ENCODE measurements at places on chromosomes 12 and 14.

DNA sequence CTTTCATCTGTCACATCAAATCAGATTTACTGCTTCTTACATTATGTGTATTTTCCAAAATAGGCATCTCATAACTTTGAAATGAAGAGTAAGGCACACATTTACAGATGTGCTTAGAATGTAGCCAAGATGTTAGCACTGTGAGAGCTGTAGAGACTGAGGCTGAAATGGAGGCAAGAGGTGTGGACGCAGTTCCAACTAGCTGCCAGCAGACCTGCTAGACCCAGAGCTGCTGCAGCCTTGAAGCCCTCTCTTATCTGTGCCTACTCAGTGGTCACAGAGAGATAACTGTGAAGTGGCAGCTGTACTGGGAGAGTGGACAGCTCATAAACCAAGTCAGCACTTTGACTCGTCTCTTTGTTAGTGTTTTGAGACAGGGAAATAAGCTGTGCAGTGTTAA lies 470.9 kb downstream of the CCER1 start:
- no peak for DNase-seq

DNA sequence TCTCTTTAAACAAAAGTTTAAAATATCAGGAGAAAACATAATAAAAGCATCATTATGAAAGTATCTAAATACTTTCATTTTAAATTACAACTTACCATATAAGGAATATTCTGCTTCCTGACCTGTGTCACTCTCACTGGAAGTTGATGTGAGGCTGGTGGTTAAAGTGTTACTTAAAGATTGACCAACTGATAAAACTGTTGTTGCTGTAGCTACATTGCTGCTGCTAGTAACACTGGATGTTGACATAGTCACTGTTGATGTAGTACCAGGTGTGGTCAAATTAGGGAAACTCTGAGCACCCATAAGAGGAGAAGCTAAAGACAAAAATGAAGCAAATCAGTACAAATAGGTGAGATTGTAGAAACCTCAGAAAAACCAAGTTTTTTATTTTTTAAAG lies 79.9 kb downstream of the HECTD1 start:
- DNase-seq = peak; percentile 87

- DNase-seq = no peak
These were observed 14.2 kb upstream of the PPP1R12A start for GRCh38 chr12:79949098-79949497.

DNA sequence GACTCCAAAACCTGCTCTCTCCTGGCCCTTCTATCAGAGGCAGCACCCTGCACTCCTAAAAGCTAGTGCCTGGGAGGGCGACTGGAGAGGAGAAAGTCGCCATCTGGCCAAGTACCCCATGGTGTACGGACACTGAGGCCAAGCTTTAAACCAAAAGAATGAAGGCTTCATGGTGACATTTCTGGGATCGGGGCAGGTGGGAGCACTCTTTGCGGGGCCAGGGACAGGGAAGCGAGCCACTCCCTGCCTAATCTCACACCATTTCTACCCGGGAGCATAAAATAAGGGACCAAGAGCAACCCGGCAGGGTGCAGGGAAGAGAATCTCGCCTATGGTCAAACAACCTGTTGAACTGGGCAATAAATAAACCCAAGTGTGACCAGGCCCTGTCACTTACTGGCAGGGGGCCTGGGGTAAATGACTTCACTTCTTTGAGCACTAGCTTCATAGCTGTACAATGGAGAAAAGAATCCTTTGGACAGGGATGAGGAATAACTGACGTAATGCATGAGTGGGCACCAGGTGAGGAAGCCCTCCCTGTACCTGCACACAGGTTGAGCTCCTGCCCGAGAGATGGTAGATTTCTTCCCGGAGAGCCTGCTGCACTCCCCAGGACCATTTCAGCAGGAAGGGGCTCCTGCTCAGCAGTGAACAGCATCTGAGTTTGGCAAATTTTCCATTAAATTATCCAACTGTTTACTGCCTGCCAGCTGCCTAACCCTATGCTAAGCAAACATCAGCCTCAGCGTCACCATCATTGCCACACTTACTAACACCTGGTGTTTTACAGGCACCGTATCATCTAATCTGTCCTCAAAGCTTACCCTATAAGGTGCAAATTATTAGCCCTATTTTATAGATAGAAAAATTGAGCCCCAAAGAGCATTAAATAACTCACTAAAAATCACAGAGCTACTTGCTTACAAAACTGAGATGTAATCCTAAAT lies 2.0 kb downstream of the SERPINA1 start:
- no peak for DNase-seq

- no peak for DNase-seq
These were observed 132.6 kb downstream of the BMP4 start for GRCh38 chr14:53824061-53824460.

- DNase-seq = peak; percentile 94
These were observed 137.5 kb upstream of the KRAS start for GRCh38 chr12:25388183-25388582.

DNA sequence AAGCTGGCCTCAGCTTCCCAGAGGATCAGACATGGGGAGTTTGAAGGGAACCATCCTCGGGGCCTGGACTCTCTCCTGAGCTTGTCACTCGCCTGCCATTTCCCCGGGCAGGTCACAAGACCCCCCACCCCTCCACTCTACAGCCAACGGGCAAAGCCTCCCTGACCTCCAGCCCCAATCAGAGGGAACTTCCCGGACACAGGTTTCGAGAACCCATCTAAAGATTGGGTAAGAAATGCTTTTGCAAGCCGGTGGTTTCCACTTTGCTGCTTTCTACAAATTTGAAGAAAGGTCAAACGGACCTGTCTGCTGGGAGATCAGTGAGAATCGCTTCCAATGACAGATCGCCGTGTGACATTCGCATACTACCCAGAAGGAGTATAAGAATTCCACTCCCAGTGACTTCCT lies 89.6 kb downstream of the SCARB1 start:
- DNase-seq = peak; percentile 80

DNA sequence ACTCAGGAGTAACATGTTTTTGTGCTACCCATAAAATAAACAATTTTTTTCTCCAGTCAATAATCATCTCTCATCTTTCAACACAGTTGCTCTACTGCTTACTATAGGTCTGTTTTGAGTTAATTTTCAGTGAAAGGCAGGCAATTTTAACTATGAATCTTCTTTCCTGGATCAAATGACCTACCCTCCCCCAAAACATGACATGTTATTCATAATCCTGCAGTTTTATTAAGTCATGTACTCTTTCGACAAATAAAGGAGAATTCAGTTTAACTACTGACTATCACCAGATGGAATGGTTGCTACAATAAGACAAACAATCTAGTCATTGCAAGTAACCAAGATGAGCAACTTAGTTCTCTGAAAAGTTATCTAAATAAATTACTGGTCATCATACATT lies 106.0 kb upstream of the FAR2 start:
- no peak for DNase-seq

GRCh38 chr12:10936506-10936905 lies 2.6 kb downstream of the TAS2R14 start:
- DNase-seq = no peak

DNA sequence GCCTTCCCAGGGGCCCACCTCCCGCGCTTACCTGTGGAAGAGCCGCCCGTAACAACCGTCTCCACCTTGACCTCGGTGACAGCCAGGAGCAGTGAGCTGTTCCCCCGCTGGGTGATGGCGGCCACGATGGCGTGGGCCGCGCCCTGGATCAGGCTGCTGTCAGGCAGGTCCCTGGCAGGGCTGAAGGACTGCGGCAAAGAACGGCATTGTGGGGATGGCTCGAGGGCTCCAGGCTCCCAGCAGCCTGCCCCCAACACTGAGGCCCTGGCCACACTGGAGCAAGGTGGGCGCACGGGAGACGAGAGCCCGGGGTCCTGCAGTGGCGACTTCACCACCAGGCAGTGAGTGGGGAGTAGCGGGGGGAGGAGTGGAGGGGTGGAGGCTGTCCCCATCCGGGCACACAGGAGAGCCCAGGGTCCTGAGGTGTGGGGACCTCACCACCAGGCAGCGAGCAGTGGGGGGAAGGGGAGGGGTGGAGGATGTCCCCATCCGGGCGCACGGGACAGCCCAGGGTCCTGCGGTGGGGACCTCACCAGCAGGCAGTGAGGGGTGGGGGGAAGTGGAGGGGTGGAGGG lies 25.0 kb downstream of the JAG2 start:
- no peak for DNase-seq

DNA sequence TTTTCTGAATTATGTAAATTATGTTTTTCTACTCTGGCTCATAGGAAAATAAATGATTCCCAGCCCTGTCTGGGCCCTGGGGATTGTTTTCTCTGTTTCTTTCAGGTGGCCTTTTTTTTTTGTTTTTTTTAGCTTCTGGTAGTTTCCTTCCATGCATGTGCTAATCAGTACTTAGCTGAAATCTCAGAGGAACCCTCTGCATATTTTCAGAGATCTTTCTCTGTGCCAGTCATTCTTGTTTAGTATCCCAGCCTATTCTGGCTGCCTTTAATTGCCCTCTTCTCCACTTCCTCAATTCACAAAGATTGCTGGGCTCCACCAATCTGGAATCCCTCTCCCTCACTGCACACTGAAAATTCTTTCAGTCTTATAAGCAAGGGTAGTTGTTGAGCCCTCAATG lies 46.9 kb downstream of the CNOT2 start:
- DNase-seq = no peak

DNA sequence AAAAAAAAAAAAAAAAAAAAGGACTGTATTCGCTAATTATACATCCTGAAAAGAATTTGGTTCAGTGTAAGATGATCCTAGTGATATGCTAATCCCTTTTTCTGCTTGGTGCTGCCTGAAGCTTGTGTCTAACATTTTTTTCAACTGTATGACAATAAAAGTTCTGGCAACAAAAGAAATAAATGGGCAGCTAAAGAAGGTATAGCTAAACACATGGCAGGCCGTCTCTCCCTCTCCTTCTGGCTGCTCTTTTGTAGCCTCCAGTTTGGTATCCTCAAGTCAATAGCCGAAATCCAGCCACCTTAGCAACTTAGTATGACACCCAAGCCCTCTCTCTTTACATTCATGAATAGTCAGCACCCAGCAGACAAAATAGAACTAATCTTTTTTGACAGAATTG lies 198.3 kb upstream of the OTX2 start:
- DNase-seq = no peak

GRCh38 chr14:70683983-70684382 lies 42.3 kb downstream of the TTC9 start:
- DNase-seq = no peak

GRCh38 chr14:91891721-91892220 lies 24.4 kb upstream of the TC2N start:
- DNase-seq = no peak

GRCh38 chr12:77609016-77609415 lies 221.7 kb upstream of the NAV3 start:
- no peak for DNase-seq

Data from activated CD4-positive, alpha-beta T cell treated with anti-CD3 and anti-CD28 coated beads, Interleukin-10, Interleukin-2, amounts not matched to agents 100 ng/mL and 50 ng/mL, durations not matched to agents 16 hours and 8 hours (primary cell).